NCI-H2029 treated with DMSO at 0.1 percent for 48 hours (cell line): ENCODE measurements at places on chromosomes 7 and 10.

- DNase-seq: no peak
These were observed 63.9 kb upstream of the PRKCQ start for GRCh38 chr10:6643962-6644361.

DNA sequence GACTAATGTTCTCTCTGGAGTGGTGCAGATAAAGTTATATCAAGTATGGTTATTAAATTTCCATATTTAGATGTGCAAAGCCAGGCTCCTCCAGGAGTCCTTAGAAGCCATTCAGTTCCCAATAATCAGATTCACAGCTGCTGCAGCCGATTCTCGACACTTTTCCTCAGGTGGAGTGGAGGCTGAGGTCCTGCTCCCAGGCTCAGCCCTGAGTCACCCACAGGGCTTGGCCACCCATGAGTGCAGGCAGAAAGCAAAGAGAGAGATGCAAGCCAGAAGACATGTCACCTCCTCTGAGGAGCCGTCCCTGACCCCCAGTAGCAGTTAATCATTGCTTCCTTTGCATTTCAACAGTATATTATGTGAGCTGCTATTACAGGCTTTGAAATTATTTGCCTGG, 36.3 kb upstream of the NANOS1 start:
- DNase-seq: no peak

- no peak for DNase-seq
These were observed 188.6 kb downstream of the STK31 start for GRCh38 chr7:23898619-23899018.

DNA sequence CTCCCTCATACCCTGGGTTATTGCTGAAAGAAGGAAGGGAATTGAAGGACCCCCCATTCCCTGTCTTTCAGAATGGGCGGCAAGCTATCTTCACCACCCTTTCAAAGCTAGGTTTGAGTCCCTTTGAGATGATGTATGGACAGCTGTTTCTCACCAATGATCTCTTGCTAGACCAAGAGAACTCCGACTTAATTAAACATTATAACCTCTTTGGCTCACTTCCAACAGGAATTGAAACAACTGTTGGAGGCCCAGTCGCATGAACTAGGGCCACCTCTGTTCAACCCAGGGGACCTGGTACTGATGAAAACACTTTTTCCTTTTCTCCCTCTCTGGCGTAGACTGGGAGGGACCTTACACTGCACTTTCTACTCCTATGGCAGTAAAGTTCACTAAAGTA, 110.6 kb downstream of the ITGB8 start:
- no peak for DNase-seq
